T-helper 9 cell (primary cell): ENCODE measurements at places on chromosomes 1 and 21.

- DNase-seq, result no peak
These were observed 6.1 kb upstream of the ETNK2 start for GRCh38 chr1:204157962-204158361.

DNA sequence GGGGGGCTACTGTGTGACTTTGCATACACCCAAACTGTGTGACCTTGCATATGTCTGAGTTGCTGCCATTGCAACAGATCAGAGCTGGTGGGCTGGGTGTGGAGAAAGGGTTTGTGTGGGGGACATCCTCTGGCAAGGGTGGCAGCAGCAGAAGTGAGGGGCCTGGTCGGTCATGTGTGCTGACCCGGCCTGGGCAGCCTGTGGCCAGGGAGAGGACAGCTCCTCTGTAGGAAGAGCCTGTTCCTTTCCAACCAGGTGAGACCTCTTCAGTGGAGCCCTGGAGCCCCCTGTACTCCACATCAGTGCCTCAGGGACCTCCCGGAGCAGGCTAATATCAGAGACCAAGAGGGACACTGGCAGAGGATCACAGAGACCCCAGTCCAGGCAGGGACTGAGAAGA is 8.3 kb downstream of the PCSK9 start:
- DNase-seq, result no peak

DNA sequence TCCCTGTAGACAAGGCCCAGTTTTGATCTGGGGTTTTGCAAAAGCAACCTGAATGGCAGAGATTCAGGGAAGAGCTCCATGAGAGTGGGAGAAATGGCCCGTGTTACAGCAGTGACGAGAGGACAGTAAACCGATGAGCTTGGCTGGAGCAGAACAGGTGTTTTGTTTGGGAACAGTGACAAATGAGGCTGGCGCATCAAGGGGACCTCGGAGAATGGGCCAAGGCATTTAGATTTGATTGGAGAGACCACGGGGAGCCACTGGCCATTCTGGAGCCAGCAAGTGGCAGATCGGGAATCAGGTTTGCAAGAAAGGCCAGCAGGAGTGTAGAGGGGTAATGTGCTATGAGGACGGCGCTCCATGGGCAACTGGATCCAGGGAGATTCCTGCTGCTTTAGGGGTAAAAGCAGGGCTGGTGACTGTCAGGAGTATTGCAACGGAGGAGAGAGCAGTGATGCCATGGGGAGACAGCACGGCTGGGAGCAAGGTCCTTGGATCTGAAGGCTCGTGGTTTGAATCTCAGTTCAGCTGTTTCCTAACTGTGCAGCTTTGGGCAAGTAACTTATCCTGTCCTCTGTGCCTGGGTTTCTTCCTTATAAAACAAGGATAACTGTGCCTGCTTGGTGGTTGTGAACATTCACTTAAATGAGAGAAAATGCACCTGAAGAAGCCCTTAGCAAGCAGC is 9.9 kb upstream of the KLHDC7A start:
- DNase-seq, result no peak

DNA sequence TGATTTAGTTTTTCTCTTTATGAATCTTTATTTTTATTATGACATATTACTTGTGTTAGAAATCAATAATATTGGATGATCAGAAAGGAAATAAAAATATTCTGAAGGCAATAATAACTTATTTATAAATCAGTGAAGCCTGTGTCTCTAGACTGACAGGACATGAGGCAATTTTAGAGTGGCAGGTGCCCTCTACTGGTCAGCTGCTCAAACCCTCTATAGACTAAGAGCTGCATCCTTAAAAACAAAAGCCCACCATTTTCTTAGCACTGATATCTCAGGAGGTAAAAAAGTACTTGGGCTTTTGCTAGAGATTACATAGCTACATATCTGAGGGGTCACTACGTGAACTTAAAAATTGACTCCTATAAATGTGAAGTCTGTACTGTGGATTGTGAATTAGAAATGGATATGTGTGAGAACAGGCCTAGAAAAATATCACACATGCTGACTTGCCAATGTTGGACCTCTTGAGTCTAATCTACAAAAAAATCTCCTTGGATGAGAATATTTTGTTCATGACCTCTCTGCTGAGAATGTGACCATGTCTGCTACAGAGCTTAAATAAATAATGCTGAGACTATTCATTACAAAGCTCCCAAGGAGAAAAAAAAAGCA is 597.9 kb upstream of the ADAMTS5 start:
- DNase-seq, result no peak

DNA sequence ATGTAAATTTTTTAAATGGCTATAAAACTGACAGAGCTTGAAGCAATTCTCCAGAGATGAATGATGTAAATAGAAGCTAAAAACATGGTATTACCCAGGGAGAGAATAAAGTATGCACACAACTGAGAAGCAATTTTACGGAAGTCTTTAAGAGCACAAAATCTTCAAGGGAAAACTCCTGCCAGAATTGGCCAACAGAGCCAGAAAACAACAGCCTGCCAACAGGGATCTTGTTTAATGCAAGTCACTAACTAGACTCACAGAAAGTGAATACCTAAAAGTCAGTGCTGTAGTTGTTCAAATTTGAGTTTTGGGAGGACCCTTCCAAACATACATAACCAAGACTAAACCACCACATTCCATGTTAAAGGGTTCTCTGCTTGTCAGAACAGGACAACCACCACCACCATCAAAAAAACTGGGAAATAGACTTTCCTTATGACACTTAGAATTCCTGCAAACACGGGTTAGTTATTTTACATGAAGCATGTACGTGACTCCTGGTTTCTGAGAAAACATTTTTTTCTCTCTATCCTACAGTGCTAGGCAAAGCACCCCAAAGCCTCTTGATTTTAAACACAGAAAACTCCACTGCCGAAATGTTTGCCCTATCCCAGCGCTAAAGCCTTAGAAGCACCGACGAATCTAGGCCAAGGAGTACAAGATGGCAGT is 1.6 kb downstream of the EPS15 start:
- DNase-seq, result no peak

- DNase-seq, result no peak
These were observed 13.9 kb downstream of the FAM151A start for GRCh38 chr1:54609301-54609921.

DNA sequence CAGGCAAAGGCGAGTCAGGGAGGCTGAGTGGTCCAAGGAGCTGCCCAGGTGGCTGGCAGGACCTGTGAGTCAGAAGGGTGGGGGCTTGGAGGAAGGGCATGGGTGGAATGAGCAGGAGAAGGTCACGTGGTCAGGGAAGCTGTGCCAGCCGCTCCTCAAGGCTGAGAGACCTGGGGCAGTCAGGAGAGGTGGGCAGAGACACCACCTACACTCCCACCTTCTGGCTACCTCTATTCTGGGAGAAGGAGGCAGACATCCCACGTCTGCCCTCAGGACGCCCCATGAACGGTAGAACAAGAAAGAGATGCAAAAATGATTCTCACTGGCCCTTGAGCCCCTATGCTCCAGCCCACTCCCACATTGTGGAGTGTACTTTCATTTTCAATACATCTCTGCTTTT is 151.8 kb upstream of the RAB4A start:
- no peak for DNase-seq

DNA sequence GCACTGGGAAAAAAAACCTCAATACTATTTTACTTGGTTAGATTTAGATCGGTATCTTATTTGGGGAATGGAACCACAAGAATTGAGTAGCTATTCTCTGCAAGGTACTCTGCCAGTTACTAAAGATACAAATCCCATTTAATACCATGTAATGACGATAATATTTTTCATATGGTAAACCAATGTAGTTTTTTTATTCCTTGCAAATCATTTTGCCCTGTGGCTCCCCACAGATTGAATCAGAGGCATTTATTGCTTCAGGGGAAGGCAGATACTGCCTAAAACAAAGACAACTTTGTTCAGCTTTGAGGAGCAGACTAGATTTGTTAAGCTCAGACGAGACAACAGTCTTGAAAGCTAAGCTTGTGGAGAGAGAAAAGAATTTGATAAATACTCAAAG is 226.7 kb upstream of the RUNX1 start:
- no peak for DNase-seq

DNA sequence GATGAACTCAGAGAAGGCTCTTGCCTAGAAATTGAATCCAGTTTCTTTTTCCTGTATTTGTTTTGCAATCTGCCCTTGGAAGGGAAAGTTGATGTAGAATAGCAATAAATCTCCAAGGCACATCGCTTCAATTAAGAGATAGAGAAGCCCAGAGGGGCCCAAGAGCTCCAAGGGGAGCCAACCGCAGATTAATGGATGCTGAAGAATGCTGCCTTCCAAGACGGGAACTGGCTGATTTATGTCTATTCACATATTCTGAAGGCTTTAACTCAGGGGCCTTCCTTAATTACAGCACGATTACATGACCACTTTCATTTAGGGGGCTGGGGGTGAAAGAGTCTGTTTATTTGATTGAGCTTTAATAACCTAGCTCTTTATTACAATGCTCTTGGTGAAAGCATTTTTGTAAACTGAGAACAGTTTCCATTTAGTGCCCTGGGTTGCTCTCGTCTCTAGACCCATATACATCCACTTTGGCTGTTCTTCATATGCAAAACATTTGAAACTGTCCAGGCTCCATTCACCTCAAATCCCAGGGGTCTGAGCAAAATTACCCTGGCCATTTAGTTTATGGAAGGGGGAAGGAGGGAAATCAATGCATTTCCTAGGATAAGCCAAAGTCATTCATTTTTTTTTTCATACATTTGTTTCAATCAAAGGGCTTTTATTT is 87.4 kb upstream of the CLDN14 start:
- no peak for DNase-seq

DNA sequence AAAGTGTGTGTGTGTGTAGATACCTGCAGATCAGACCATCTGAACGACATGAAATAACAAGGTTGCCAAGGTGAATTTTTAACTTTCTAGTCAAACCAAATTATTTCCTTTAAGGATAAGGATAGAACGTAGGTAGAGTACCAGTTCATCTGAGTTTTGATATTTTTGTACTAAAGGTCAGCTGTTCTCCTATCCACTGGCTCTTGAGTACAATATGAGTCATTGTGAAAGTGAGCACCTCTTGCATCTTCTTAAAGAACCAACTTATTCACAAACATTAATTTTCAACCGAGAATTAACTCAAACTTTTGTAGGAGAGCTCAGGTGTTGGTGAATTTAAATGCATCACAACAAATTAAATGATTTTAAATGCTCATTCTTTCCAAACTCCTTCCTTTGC is 71.5 kb downstream of the IFI44 start:
- DNase-seq, result no peak

DNA sequence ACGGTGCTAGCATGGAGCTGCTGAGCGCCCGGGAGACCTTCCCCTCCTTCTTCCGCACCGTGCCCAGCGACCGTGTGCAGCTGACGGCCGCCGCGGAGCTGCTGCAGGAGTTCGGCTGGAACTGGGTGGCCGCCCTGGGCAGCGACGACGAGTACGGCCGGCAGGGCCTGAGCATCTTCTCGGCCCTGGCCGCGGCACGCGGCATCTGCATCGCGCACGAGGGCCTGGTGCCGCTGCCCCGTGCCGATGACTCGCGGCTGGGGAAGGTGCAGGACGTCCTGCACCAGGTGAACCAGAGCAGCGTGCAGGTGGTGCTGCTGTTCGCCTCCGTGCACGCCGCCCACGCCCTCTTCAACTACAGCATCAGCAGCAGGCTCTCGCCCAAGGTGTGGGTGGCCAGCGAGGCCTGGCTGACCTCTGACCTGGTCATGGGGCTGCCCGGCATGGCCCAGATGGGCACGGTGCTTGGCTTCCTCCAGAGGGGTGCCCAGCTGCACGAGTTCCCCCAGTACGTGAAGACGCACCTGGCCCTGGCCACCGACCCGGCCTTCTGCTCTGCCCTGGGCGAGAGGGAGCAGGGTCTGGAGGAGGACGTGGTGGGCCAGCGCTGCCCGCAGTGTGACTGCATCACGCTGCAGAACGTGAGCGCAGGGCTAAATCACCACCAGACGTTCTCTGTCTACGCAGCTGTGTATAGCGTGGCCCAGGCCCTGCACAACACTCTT is 1.1 kb downstream of the TAS1R3 start:
- DNase-seq, result no peak

DNA sequence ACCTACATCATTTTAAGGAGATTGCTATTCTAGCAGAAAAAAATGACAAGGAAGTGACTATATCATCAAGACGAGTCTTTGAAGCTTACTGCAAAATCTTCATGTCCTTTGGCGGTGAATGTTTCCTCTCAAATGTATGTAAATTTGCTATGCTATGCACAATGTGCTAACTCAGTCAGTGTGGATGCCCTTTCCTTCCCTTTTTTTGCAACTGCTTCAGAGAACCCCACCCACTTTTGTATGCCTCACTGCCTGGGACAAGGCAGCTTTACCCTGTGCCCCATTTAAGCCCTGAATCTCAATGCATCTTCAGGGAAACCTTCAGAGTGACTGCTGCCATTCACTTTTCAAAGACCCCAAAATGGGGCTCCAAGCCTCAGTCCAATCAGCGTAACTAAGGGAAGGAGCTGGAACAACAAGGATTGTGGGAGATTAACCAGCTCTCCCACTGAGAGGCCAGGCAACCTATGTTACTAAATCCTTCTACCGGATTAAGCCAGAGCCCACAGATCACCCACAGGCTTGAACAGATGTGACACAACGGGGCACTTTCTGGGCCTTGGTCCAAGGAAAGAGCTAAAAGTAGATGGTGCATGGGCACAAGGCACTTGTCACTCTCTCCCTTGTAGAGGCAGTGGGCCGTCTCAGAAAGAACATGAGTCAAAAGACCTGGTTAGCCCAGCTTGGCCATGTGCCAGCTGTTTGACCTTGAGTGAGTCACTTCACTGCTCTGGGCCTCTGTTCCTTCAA is 154.4 kb downstream of the PLPP3 start:
- no peak for DNase-seq

- no peak for DNase-seq
These were observed 685.9 kb downstream of the MATN1 start for GRCh38 chr1:30037251-30038118.

DNA sequence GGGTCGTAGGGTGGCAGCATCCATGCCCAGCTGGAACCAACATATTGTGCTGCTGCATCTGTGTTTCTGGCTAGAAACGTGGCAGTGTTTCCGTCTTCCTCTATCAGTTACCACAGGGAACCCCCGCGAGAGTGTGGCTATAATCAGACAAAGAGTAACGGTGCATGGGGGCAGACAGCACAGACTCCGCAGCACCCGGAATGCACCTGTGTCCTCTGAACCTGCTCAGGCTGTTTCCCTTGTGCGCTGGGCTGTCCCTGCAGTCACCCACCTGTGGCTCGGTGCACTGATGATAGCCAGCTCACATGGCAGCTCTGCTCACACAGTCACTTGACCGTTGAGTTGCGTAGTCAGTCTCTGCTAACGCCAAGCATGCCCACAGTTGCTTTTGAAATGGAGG is 11.4 kb upstream of the PCBP3 start:
- no peak for DNase-seq

GRCh38 chr1:115839029-115839678 is 1.8 kb downstream of the NHLH2 start:
- no peak for DNase-seq
